Fibroblast of gingiva (primary cell): ENCODE measurements at places on chromosomes 12 and 14.

GRCh38 chr12:116426391-116427136, 132.6 kb upstream of the MAP1LC3B2 start:
- DNase-seq = peak; percentile 97

- peak; percentile 65 for DNase-seq
Observed at GRCh38 chr14:65281991-65282895, 130.3 kb upstream of the FUT8 start.

DNA sequence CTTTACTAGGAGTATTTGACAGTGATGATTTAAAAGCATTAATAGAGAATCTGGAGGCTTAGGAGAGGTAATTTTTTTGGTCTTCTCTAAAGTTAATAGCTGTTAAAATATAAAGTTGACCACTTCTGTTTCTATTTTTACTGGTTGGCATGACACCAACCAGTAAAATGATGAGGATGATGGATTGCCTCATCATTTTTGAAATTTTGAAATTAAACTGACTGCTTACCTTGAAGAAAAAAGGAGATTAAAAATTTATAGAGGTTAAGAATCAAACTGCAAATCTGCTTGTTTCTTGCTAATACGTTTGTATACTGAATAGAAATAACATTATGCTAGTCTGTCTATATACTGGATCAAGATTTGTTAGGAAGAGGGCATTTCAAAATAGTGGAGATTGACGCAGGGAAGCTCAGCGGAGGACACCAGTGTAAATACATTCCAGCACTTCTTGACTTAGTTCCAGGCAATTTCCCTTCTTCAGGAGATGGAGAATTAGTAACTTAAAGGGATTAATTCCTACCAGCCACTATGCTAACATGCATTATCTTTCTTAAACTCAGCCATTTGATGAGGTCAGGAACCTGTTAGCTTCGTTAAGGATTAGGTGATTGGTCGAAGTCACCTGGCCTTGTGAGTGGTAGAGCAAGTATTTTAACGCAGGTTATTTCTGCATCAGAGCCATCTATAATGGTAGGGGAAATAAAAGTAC, 3.6 kb downstream of the EID3 start:
- DNase-seq = no peak

- no peak for DNase-seq
Observed at GRCh38 chr12:61422786-61423185, 837.4 kb upstream of the USP15 start.

DNA sequence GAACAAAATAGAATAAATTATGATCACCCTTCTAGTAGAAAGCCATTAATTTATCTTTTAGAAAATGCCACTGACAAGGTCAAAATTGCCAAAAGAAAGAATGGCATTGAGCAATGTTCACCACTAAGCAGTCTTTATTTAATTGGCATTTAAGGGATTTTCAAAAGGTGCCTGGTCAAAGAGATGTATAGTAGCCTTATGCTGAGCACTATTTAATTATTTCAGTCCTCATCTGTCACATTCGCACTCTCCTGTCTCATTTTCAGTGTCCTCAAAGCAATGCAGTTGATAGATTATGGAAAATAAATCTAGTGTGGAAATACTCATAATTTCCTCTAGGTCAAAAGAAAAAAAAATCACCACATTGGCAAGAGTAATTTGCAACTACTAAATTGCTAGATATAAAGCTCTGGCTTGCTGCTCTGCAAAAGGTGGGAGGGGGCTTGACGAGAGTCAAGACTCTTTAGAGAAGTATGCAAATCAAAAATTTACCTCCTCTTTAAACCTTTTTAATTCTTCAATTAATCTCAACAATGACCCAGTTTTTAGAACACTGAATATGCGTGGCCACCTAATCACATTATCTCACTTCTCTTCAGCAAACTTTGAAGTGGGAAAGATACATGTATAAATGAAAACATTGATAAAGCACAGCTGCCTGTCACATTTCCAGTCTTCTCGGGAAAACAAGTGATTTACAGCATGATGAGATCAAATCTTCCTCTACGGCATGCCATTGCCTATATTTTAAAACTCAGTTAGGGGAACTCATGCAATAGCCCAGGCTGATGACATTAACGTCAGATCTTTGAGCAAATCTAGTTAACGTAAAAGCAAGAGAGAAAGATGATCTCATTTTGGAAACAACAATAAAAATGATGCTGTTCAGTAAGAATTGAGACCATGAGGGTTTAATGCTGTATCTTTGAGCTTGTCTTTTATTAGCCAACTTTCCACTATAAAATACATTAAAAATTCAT, 373.1 kb upstream of the DCN start:
- no peak for DNase-seq

DNA sequence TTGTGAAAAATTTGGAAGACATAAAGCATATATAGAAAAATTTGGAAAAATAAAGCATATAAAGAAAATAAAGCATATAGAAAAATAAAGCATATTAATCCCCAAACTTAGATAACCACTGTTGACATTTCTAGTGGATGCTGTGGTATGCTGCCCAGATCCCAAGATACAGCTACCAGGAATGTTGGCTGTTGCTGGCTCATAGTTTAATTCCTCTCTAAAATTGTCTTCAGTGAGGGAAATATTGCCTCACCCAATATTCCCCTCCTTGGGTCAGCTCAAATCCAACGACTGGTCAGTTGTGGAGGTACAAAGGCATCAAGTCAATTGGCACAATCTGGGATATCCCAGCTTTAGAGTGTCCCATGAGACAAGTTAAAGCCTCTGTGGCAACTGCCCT, 10.1 kb upstream of the KICS2 start:
- DNase-seq = no peak
